Stimulated activated naive CD8-positive, alpha-beta T cell treated with anti-CD3 and anti-CD28 coated beads, Interleukin-15, Interleukin-2, amounts not matched to agents 100 U/mL and 50 U/mL, for 24 hours (primary cell): ENCODE measurements at places on chromosomes 13 and 19.
A peak's percentile ranks its signal among the peaks of the same experiment; 100 is the strongest.

GRCh38 chr19:28705008-28705407, 507.9 kb downstream of the UQCRFS1 start:
- DNase-seq: no peak

GRCh38 chr13:39765801-39766463, 110.5 kb downstream of the COG6 start:
- DNase-seq: peak; percentile 45

DNA sequence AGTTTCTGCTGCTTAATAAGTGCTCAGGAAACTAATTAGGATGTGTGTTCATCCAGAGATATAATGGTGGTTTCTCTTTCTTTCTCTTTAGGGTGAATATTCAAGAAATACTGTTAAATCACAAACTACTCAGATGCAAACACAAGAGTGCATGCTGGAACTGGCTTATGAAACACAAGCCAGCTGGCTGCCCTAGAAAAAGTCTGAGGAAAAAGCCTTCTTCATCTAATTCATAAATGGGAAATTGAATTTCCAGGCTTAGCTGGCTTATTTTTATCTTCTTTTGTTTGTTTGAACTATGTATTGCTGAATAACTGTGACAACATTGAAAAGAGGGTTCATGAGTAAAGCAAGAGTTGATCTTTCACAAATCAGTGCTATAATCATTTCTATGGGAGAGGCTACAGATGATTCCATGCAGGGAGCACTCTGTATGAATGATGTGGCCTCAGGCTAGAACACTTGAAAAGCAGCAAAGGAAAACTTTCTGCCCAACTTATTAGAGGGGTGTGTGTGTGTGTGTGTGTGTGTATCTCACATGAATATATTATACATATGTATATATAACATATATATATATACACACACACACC, 69.8 kb upstream of the SCEL start:
- DNase-seq: no peak

DNA sequence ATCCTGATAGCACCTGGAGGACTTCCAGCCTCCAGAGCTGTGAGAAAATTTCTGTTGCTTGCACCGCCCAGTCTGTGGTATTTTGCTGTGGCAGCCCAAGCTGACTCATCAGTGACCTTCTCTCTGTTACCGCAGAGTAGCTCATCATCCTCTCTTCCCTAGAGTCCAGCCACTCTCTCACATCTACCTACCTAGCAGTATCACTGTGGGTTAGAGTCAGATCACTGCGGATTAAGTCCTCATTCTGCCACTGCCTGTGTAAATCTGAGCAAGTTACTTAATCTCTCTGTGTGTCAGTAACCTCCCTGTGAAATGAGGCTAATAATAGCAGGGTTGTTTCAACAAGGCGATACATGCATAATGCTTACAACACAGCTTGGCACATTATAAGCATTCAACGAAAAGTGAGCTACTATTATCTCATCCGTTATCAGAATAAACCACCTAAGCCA, 40.3 kb upstream of the USPL1 start:
- peak; percentile 61 for DNase-seq

DNA sequence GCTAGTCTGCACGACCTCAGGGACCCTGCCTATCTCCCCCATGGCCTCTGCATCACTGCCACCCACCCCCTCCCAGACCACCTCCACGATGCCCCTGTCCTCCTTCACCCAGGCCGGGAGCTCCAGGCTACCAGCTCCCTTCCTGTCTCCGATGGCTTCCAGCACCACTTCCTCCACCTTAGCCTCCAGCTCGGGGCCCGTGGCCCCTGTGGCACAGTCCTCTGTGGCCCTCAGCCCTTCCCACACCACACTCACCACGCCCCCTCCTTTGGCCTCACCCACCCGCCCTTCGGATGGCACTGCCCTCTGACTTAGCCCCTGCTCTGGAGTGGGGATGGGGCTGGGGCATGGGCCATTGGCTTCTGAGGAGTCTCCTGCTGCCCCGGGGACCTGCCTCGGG, 7.2 kb downstream of the PALM3 start:
- no peak for DNase-seq

GRCh38 chr13:26037302-26037701, 14.5 kb downstream of the SHISA2 start:
- peak; percentile 43 for DNase-seq

DNA sequence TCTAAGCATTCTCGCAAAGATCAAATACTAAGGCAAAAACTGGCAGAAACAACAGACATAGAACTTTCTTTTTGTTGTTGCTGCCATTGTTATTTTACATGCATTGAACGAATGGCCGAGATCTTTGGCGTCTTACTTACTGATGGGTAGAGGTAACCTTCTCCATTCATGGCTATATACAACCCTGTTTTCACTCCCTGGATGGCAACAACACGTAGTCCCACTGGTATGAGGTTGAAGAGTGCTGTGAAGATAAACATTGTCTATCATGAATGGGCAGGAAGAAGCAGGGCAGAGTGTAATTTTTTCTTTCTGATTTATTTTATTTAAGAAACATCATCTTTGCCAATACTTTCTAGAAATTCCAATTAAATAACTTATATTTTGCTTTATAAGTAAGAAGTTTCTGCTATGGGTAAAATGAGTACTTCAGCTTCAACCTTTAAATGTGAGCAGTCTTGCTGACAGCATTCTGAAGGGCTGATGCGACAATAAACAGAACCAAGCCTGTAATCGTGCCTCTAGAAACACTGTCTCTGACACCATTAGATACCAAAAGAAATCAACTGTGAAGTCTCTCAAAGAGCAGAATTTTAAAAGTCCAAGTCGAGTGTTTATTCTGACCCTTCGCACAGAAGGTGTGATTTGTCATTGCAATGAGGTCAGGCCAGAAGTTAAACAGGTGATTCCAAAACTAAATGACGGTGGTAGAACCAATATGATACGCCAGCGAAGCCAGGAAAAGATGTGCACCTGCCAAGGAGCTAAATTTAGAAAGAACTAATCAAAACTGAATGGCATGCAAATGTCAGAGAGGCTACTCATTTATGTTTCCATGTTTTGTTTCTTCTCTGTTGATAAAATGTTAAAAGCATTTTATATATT, 416.4 kb downstream of the ITGBL1 start:
- DNase-seq: no peak

DNA sequence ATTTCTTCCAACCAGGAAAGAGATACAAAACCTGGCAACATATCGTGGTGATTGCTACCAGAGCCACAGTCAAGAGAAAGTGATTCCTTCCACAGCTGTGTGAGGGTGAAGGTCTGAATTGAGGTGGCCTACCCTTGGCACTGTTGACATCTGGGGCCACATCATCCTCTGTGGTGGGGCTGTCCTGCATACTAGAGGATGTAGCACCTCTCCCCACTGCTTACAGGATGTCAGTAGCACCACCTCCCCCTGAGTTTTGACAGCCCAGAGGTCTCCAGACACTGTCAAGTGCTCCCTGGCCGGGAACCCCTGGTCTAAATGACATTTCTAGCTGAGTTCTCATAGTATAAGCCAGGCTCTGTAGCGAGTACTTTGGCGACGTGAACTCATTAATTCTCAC, 15.5 kb downstream of the PTGER1 start:
- no peak for DNase-seq

- peak; percentile 71 for DNase-seq
Measured at GRCh38 chr13:94674609-94675348, 37.6 kb downstream of the SOX21 start.

DNA sequence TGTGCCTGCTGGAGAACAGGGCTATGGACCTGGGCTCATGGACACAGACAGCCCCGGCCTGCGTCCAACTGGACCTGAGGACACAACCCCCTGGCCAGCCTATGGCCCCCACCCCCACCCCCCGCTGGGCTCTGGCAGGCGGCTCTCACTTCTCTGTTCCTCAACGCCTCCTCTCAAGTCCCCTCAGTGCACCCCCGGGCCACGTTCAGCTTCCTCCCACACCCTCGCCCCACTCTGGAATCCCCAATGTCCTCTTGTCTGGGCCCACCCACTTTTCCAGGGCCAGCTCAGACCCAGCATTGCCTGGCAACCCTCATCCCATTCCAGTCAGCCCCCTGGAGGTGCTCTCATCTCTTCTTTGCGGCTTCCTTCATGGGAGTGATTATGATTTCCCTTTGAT, 130.2 kb upstream of the SPACA7 start:
- no peak for DNase-seq

GRCh38 chr19:55042344-55042678, 4.2 kb upstream of the GP6 start:
- no peak for DNase-seq

DNA sequence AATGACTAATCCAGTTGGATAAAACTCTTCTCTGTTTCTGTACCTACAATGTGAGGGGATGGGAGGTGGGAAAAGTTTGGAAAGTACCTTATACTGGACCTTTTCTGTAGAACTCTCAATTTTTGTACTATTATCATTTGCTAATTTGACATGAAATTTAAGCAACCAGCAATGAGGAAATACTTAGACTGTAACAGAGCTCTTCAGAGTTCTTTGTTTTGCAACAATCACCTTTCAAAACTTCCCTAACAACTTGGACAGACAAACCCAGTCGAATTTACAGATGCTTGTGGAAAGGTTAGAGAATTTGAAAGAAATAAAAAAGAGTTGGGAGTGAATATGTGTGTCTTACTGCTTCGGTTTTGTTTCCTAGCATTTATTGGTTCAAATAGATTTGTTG, 16.8 kb downstream of the KBTBD7 start:
- DNase-seq: no peak

- peak; percentile 62 for DNase-seq
Measured at GRCh38 chr13:40026174-40026585, 370.7 kb downstream of the COG6 start.

- no peak for DNase-seq
Measured at GRCh38 chr19:3707868-3708206, 347 bp upstream of the TJP3 start.

GRCh38 chr19:7301525-7301924, 7.3 kb upstream of the INSR start:
- DNase-seq: no peak

DNA sequence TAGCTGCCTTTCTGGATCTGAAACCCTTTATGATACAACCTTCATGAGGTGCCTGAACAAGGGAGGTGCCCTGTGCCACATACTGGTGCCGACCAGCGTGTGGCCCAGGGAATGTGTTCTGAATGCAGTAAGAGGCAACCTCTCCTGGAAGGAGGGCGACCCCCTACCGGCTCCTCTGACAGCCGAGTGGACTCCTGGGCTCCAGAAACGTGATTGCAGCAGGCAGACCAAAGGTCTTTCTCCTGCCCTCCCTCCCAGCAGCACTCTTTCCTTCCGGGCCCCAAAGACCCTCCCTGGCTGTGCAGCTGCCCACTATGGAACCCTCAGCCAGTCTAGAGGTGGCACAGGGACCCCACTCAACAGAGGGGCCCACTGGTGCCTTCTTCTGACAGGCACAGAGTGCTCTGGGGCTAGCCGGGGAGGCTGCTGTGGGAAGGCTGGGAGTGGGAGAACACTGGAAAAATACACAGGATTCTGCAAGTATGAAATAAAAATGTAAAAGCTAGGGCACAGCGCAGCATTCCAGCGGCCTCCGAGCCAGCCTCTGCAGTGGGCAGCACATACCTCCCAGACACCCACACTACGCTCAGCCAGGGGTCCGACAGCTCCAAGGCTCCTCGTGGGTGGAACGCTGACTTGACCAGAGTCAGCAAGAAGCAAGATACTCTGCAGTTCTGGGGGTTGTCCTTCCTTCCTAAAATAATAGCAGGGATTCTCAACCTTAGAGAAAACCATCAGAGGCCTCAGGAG, 14.9 kb downstream of the SH3GL1 start:
- DNase-seq: no peak

DNA sequence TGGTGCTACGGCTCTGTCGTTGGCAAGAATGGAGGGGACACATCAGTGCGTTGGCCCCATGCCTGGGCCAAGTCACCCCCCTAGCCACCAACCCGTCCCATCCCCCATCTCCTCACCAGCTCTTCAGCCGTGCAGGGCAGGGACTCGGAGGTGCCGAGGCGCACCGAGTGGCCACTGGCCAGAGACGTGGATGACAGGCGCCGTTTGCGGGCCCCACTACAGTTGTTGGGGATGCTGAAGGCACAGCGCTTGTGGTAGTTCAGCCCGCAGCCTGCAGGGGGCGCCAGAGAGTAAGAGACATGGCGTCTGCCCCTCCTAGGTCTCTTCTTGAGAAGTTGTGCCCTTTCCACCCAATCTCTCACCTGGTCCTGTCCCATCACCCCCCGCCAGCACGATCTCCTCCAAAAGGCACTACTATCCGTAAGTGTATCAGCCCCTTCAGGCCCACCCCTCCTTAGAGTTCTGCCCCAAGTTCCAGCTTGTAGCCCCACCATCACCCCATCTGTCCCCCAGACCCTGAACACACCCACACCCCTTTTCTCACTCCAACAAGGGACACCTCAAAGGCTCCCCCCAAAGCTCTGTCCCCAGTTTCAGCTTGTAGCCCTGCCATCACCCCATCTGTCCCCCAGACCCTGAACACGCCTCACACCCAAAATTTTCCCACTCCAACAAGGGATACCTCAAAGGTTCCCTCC, 12.4 kb downstream of the PRKD2 start:
- DNase-seq: peak; percentile 94

GRCh38 chr13:107827840-107828549, 387.3 kb downstream of the LIG4 start:
- no peak for DNase-seq

DNA sequence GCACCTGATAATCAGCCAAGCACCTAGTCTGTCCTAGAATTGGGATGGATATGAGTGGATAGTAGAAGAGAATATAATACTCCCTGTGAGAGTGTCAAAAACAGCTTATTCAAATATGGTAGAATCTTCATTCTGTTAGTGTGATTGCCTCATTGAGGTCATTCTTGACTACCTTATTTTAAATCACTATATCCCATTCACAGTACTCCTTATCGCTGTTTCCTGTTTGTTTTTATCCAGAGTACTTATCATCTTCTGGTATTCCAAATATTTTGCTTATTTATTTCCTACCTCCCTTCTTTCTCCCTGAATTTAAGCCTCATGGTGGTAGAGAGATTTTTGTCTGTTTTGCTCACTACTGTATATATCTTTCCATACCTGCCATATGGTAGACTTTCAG, 9.9 kb downstream of the NDFIP2 start:
- DNase-seq: no peak

DNA sequence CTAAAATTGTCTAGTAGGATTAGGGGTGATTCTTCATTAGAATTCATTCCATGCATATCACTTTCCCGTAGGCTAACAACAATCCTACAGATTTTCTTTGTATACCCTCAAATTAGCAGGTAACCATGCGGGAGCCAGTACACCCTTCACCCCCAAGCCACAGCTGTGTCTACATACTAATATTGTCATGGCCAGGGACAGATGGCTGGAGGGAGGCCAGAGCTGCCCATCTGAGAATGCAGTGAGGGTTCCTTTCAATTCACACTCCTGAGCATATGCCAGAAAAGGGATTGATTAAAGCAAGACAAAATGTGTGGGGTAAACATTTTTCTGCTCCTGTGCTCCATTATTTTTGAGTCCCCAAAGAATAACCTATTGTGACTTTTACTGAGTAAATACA, 68.9 kb downstream of the FREM2 start:
- DNase-seq: no peak

GRCh38 chr19:18868380-18869022, 27.5 kb downstream of the CERS1 start:
- no peak for DNase-seq

GRCh38 chr13:110097013-110097412, 209.9 kb downstream of the COL4A1 start:
- DNase-seq: no peak
